NCI-H1417 treated with DMSO at 0.1 percent for 48 hours (cell line): ENCODE measurements at places on chromosomes 5 and 9.

DNA sequence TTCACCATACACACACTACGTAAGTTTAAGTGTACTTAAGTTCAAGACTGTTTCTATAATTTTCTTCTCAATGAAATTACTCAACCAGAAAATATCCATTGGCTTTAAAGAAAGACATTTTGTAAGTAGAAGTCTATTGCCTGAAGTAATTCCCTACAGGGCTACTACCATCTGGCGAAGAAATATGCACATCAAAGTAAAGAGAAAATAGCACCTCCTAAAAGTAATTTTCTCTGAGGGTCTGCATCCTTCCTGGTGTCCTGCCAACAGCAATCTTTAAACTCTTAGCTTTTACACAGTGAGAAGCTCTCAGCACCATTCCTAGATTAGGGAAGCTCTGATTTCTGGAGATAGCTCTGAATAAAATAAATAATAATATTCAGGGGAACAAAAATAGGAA is 498.5 kb upstream of the TYRP1 start:
- no peak for DNase-seq

DNA sequence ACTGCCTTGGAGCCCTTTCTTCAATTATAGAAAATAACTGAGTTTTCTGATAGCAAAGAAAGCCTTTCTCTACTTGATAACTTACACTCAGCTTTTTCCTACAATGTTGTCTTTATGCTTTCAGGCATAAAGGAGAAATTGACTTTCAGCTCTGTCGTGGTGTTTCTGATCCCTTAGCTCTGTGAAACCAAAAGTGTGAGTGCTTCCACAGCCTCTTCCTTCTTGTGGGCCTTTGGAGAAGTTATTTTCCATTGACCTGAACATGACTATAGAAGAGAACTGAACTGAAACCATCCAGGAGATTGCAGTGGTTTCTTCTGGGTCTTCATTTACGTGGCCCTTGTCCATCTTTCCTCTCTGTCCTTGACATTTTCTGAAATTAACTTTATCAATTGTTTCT is 59.5 kb upstream of the EQTN start:
- no peak for DNase-seq

DNA sequence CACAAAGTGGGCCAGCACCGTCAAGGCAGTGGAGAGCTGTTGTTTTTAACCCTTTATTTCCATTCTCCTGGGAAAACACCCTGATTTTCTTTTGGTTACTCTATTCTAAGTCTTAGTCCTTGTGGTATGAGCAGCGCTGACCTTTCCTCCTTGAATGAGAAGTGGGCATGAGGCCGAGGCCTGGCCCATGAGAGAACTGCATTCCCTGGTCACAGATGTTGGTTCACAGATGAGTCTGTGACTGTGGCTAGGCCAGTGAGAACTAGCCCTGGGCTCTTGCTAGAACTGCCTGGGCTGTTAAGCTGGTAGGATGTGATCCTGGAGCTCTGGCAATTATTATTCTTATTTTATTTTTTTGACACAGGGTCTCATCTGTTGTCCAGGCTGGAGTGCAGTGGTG is 71.7 kb upstream of the KLF9 start:
- no peak for DNase-seq

DNA sequence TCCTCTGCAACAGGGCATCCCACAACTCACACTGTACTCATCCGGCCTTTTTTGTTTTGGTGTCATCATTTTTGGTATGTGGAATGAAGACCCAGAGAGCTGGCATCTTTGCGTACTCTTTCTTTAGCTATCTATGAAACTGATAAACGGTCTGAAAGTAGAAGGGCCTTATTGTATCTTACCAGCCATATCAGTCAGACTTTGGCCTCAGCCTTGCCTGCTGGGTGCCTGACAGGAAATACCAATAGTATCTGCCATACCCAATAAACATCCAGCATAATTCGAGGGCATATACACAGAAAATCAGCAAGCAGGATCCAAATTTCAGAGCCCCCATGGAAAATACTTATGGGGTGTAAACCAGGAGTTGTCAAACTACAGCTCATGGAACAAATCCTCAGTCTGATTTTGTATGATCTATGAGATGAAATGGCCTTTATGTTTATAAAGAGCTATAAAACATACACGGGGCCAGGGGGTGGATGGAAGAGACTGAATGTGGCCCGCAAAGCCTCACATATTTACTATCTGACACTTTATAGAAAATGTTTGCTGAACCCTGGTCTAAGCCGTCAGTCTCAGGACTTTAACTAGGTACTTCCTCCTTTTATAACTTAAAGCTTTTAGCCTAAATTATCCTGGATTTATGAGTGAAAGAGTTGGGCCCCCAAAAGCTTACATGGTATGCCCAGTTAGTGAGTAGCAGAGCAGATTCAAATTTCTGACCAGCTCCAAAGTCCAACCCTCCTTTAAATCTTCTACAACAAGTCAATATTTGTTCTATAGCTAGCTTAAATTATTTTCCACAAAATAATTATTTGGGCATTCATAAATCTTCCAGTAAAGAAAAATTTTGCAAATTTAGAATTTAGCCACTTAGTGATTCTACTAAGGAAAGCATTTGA is 308.0 kb upstream of the PUM3 start:
- no peak for DNase-seq

DNA sequence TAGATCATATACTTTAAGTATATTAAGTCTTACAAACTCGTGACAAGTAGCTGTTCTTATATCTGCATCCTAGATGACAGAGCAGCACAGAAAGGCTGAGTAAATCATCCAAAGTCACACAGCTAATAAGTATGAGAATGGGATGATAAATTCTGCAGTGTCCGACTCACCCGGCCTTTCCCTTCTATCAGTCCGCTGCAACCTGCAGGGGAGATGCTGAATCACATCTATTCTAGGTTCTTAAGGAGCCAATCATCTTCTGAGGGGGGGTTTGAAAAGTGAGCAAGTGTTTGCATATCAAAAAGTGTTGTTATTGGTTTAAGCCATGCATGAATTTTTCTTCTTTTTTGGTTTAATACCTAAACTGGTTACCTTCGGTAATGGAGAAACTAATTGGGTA is 38.9 kb downstream of the ADAMTS16 start:
- no peak for DNase-seq

GRCh38 chr5:103473725-103474124 is 88.9 kb downstream of the NUDT12 start:
- no peak for DNase-seq

- DNase-seq = no peak
Observed at GRCh38 chr5:71769287-71769686, 50.2 kb downstream of the CARTPT start.
